ENCODE measurements at places on chromosomes 3 and 15. TPM values are rescaled to one million over a fixed set of nuclear protein-coding genes. Genes with fewer than 3 reads are reported as not detected.

- H3K27ac ChIP-seq, result no peak overlapping the region
- no peaks in the 10 kb centered on the region for H3K36me3 ChIP-seq
- H3K27me3 ChIP-seq, result no peaks in the 10 kb centered on the region
- no peak for DNase-seq
Measured at GRCh38 chr3:89280301-89280700, 172.9 kb downstream of the EPHA3 start.

- no peaks in the 10 kb centered on the region for H3K36me3 ChIP-seq
- no peak overlapping the region for H3K27ac ChIP-seq
- H3K4me3 ChIP-seq, result no peak overlapping the region
- DNase-seq, result no peak
Measured at GRCh38 chr3:154137036-154137435, 15.8 kb downstream of the ARHGEF26 start.

GRCh38 chr15:74579001-74579400 is 36.6 kb upstream of the CLK3 start:
- no peak for DNase-seq
- no peaks in the 10 kb centered on the region for H3K36me3 ChIP-seq

DNA sequence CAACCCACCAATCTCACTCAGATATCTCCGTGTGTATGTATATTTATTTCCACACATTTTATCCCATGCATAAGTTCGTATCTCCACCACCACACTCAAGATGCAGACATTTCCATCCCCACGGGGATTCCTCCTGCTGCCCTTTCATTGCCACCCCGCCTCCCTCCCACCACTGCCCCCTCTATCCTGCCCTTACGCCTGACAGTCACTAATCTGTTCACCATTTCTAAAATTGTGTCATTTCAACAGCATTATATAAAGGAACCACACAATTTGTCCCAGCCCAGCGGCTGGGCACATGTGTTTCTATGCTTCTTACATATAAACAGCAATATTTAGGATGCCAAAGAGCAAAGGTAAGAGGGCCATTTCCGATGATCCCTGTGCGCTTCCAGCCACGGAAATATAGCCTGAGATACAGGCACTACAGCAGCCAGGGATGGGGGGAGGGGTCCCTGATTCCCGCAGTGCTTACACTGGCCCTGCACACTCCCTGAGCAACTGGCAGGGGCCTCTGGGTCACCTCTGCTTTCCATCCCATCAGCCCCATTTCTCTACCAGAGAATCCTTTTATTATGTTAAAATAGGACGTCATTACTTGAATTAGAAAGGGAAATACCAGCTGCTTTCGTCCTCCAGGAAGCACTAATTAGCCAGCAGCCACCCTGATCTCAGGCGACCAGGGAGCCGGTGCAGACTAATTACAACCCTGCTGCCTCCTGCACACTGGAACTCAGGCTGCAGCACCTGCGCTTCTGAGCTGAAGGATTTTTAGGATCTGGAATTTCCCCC is 372.0 kb upstream of the ATP10A start:
- no peak overlapping the region for H3K4me3 ChIP-seq
- H3K36me3 ChIP-seq, result no peaks in the 10 kb centered on the region
- no peaks in the 10 kb centered on the region for H3K4me1 ChIP-seq
- no peak overlapping the region for H3K27ac ChIP-seq
- DNase-seq, result no peak

Gene PARP15
- 54.3 TPM for total RNA-seq

Gene GRM2
- 0.19 TPM for total RNA-seq

DNA sequence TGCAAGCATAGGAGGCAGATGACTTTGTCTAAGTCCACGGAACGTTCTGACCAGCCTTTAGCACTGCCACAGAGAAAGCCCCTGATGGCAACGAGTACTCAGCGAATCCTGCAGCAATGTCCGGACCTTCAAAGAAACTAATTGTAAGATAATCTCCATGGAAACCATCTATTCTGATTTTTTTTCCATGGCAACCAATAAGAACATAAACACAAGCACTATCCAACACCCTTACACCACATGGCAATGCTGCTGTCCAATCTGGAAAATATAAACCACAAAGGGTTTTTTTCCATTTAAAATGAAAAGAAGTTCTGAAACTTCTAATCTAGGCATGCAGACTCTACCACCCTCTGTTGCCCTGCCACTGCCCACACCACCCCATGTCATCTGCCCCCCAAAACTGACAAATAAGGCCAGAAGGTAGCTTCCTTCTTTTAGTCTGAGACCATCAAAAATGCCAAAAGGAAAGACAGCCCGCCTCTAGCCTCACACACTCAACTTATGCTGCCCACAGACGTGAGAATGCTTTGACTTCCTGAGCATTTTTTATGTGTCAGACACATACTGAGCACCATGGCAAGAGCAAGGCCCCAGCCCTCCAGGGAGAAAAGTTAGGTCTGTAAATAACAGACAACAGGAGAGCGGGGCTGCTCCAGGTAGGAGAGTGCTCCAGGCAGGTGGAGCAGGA is 44.5 kb downstream of the POC1A start:
- no peaks in the 10 kb centered on the region for H3K4me1 ChIP-seq
- no peaks in the 10 kb centered on the region for H3K27me3 ChIP-seq
- H3K36me3 ChIP-seq, result no peaks in the 10 kb centered on the region
- H3K27ac ChIP-seq, result no peak overlapping the region
- H3K4me3 ChIP-seq, result no peak overlapping the region
- DNase-seq, result no peak

GRCh38 chr3:37467761-37468160 is 293.4 kb upstream of the LRRFIP2 start:
- DNase-seq, result no peak
- H3K4me3 ChIP-seq, result no peak overlapping the region
- H3K27ac ChIP-seq, result no peak overlapping the region
- no peaks in the 10 kb centered on the region for H3K4me1 ChIP-seq
- peaks cover 2% of the 10 kb centered on the region for H3K27me3 ChIP-seq

DNA sequence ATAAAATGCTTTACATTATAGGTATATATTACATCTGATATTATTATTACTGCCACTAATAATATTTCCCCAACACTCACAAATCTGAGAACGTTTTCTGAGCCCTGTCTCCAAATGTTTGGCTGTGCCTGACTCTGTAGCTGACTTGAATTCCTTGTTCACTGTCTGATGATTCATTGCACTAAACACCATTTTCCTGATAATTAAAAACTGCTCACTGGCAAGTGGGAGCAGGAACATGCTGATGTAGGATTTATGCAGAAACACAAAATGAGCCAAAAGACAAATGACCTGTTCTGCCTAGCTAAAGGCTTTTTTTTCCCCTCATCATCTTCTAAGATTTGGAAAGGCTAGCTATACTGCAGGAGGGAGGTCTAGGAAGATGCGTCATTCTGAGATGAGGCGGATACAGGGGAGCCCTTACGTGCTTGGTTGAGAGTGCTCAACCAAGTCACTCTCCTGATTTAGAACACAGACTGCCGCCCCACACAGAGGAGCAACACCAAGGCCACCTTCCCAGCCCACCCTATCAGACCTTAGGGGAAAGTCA is 380.7 kb downstream of the EPHB1 start:
- no peaks in the 10 kb centered on the region for H3K36me3 ChIP-seq
- H3K27ac ChIP-seq, result no peak overlapping the region
- H3K4me1 ChIP-seq, result peaks cover 13% of the 10 kb centered on the region
- H3K27me3 ChIP-seq, result 0 out of 2 replicates have a peak, but pooled peaks cover 3% of the 10 kb centered on the region

DNA sequence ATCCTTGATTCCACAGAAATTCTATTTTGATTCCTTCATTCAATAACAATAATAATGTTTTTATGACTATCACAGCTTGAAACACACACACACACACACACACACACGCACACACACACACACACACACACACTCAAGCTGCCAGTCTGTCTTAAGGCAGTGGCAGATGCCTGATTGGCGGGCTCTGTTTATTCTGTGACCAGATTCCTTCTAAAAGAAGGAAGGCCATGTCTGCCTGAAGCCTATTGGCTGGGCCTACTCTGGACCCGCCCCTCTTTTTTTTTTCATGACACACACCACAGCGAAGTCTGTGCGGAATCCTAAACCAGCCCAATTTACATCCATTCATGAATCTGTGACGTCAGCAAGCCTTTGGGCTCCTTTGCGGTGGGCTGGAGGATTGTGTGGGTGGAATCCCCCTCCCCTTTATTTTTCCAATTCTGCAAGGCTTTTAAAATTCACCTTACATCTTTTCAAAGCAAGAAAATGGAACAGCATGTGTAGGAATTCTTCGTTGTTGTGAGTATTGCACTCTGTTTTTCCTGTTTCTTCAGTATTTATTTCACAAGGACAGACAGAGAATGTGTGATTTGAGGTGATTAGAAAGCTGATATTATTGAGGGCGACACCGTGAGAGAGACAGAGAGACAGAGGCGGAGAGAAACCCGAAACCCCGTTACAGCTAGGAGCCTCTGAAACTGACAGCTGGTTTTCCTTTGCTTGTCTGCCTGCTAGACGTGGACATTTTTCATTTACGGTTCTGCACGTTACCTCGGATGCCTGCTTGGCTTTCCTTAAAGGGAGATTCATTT is at the start of gene MAP3K13:
TSS of gene MAP3K13 (plus strand) at position 287 of the 812 bp plus-strand sequence. CDS start 65,446 bp downstream, outside the sequence.
- H3K27me3 ChIP-seq, result 0 out of 2 replicates have a peak, but pooled peaks cover 3% of the 10 kb centered on the region

GRCh38 chr3:156918746-156919145 is 92.6 kb downstream of the LEKR1 start:
- no peaks in the 10 kb centered on the region for H3K36me3 ChIP-seq
- DNase-seq, result no peak
- no peak overlapping the region for H3K4me3 ChIP-seq
- no peak overlapping the region for H3K27ac ChIP-seq

DNA sequence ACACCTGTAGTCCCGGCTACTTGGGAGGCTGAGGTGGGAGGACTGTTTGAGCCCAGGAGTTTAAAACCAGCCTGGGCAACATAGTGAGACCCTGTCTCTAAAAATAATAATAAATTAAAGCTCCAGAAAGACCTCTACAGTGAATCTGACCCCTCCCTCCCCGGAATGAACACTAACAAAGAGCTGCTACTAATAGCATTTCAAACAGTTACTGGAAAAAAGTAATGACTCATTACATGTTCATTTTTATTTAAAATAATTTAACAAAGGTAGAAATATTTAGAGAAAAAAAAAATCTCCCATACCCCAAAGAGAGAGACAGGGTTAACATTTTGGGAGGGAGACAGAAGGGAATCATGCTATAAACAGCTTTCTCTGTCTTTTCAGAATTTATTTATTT is 2.2 kb upstream of the UBA3 start:
- peak overlapping the region; percentile 30 for H3K4me3 ChIP-seq
- peaks cover 8% of the 10 kb centered on the region for H3K36me3 ChIP-seq
- peak overlapping the region; percentile 81 for H3K27ac ChIP-seq
- no peaks in the 10 kb centered on the region for H3K27me3 ChIP-seq

Gene WDR93
- total RNA-seq, result not detected

Gene MORC1
- total RNA-seq, result not detected

Gene FOXL2NB
- not detected for total RNA-seq

Gene HGD
- not detected for total RNA-seq

GRCh38 chr3:134838599-134838998 is 43.5 kb downstream of the EPHB1 start:
- H3K4me1 ChIP-seq, result peaks cover 30% of the 10 kb centered on the region
- DNase-seq, result peak; percentile 72
- no peak overlapping the region for H3K27ac ChIP-seq
- no peaks in the 10 kb centered on the region for H3K36me3 ChIP-seq
- no peaks in the 10 kb centered on the region for H3K27me3 ChIP-seq

DNA sequence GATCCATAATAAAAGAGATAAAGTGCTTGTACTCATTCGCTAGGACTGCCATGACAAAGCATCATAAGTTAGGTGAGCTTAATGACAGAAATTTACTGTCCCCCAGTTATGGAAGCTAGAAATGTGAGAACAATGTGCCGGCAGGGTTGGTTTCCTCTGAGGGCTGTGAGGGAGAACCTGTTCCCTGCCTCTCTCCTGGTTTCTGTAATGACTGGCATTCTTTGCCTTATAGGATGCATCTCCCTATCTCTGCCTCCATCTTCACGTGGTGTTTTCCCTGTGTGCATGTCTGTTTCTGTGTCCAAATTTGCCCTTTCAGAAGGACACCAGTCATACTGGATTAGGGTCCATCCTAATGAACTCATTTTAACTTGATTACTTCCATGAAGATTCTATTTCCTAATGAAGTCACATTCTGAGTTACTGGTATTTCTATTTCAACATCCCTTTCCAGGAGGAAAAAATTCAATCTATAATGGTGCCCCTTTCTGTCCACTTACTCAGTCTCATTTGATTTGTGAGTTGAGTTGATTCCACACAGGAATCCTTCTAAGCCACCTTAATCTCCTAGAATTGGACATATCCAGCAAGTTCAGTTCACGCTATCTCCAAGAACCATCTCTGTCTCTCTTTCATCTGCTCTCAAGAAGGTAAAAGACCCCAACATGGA is 71.2 kb upstream of the LIPC start:
- H3K27me3 ChIP-seq, result no peaks in the 10 kb centered on the region
- H3K27ac ChIP-seq, result no peak overlapping the region
- no peak for DNase-seq
- H3K4me1 ChIP-seq, result peaks cover 5% of the 10 kb centered on the region
- H3K4me3 ChIP-seq, result no peak overlapping the region
- no peaks in the 10 kb centered on the region for H3K36me3 ChIP-seq

DNA sequence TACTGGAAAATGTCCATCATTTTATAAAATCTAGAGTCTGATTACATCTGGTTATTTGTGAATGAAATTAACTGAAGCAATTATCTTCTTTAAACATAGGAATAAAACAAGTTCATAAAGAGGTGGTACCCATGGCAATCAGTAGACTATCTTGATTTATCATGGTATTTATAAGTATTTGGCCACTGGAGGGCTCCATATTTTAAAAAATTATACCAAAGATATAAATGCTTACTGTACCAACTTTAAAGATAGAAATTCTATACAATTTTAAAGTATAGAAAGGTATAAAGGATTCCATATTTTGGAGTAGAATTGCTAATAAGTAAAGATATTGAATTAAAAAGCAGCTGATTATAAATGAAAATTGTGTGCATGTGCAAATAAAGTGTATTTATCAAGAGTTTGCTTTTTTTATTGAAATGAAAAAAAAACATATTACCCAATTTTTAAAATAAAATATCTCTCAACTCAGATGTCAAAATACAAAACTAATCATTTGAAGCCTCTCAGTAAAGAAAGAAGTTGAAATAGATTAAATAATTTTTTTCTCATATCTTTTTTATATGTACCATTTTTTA is 105.3 kb downstream of the BBX start:
- H3K4me1 ChIP-seq, result peaks cover 45% of the 10 kb centered on the region
- H3K36me3 ChIP-seq, result no peaks in the 10 kb centered on the region
- no peaks in the 10 kb centered on the region for H3K27me3 ChIP-seq

Gene MOBP
- total RNA-seq, result not detected

Gene GOLGA6L4
- total RNA-seq, result 0.15 TPM

DNA sequence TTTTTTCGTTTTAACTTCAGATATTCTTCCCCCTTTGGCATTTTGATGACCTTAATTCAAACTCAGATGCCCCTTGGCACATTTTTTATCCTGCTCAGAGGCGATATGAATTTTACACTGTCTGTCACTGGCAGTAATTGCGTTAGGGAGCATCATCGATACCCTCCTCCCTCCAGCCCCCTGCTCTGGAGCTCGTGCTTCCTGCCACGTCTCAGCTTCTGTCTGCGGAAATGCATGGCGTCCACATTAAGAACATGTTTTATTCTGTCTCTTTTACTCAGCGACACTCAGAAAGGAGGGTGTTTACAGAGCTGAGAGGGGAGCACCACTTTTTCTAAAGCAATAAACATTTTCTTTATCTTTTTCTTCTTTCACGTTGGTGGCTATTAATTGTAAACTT is 254.2 kb downstream of the EBLN2 start:
- H3K27ac ChIP-seq, result no peak overlapping the region
- no peaks in the 10 kb centered on the region for H3K4me1 ChIP-seq
- H3K27me3 ChIP-seq, result no peaks in the 10 kb centered on the region
- DNase-seq, result no peak
- H3K4me3 ChIP-seq, result no peak overlapping the region

Gene IQGAP1
- total RNA-seq, result 122 TPM

Measured in Karpas-422 (cell line).